Urinary bladder (tissue), 4 donors: ENCODE measurements at places on chromosomes 2 and 18. TPM values are rescaled to one million over a fixed set of nuclear protein-coding genes. Genes with fewer than 3 reads are reported as not detected.

- no peak for DNase-seq
Measured at GRCh38 chr18:59916746-59917145, 16.9 kb downstream of the PMAIP1 start.

GPAT2 gene
- 1.8 TPM for total RNA-seq

DNA sequence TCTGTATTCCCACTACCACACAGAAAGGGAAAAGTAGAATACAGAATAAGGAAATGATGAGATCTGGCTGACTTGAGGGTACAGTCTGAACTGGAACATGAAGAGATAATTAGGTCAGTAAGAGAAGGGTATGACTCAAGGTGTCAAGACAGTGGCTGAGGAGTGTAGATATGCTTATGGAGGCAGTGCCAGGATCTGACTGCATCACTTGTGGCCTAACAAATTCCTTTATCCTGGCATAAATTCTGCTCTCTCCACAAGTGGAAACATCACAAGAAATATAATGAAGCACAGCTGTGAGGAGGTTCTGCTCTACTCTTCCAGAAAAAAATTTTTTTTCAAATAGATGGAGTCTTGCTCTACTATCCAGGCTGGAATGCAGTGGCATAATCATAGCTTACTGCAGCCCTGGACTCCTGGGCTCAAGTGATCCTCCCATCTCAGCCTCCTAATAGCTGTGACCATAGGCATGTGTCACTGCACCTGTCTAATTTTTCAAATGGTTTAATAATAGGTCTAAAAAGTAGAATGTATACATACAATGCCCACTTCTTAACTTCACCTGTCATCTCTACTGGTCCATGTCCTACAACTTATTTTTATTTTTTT lies 85.3 kb downstream of the C2orf74 start:
- DNase-seq, result no peak

MREG gene
- 3.4 TPM for total RNA-seq

CRYGD gene
- 0.95 TPM for total RNA-seq

- DNase-seq, result no peak
Measured at GRCh38 chr2:39688181-39688580, 22.5 kb downstream of the TMEM178A start.

GRCh38 chr2:169715379-169716237 lies 18.0 kb upstream of the KLHL23 start:
- peak; percentile 41 for DNase-seq

CHMP3 gene
- 69.4 TPM for total RNA-seq

CRYGB gene
- total RNA-seq, result not detected

GRCh38 chr2:61220768-61221167 lies 58.8 kb downstream of the C2orf74 start:
- DNase-seq, result no peak

CD207 gene
- not detected for total RNA-seq

ALPI gene
- not detected for total RNA-seq

GRCh38 chr2:235135990-235136561 lies 184.3 kb downstream of the SH3BP4 start:
- peak; percentile 21 for DNase-seq

- no peak for DNase-seq
Measured at GRCh38 chr2:228066126-228066798, 115.2 kb downstream of the SPHKAP start.

DNA sequence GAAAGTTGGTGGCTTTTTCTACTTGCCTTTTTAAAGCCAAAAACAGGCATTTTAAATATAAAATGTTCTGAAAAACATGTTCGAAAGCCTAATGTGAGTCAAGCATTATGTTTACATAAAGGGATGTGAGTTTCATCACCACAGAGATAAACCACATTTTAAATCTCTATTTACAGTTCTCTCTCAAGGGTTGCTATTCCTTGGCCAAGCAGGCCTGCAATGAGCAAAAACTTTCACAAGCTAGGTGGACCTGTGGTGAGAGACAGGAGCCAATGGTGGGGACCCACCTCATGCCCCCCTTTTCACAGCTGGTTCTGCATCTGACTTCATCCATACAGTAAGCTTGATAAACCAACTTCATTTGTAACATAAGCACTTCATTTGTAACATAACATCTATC lies 65.1 kb downstream of the CUL3 start:
- no peak for DNase-seq

TPO gene
- total RNA-seq, result 0.74 TPM
